HEK293T (cell line): ENCODE measurements at places on chromosomes 16 and 17.

DNA sequence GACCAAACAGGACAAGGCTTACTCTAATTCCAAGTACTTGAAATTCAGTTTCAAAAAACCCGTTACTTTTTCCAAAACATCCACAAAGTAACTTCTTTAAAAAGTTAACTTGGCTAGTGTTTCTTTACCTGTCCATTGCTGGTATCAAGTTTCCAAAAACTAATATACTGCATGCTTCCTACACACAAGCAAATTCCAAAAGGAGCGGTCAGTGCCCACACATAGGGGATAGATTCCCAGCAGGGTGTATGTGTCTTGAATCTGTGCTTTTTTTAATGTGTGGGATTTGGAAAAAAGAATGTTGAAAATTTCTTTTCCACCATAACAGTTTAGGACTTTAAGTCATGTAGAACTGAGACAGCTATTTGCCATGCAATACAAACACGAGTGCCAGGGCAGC lies 367.8 kb upstream of the SOX9 start:
- no peak for DNase-seq

DNA sequence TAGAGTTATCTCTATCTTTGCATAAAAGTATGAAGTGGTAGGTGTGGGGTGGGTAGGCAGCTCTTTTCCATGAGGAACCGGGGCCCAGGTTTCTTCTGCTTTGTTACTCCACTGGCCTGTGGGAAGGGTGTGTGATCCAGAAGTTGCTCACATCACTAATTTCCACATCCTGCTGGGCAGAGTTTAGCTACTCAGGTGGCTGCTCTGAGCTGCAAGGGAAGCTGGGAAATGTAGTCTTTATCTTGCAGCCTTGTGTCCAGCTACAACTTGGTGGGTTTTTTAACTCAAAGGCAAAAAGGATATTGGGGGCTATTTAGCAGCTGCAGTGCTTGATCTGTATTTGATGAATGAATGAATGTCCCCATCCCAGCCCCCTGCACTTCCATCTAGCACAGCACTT lies 335.3 kb downstream of the SNX29 start:
- no peak for DNase-seq

GRCh38 chr17:7017827-7018200 lies 5.0 kb upstream of the BCL6B start:
- no peak for DNase-seq

DNA sequence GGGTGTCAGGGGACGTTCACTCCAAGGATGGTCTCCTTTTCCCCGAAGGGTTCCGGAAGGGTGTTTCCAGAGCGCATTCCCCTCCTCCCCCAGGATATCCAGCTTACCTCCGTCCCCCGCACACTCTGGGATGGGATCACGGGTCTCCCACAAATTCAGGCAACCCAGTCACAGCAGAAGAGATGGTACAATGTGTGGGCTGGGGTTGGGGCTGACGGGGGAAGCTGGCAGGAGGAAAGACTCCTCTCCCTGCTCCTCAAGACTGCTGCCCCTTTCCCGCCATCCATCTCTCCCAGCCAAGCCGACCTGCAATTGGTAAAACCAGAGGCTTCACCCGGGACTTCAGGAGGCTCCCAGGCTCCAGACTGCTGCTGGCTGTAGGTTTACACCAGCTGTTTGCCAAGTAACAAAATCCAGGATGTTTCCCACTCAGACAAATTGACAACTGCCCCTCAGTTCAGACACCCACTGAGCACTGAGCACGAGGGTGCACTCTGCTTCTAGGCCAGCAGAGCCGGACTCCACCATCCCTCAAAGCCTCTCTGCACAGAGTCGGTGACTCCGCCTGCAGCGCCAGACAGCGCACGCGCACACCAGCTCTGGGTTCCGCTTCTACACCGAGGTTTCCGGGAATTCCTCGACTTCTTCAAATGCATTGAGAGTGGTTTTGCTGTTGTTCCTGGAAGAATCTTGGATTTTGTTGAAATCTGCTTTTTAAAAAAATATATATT lies 37.7 kb downstream of the ASPA start:
- DNase-seq = no peak

DNA sequence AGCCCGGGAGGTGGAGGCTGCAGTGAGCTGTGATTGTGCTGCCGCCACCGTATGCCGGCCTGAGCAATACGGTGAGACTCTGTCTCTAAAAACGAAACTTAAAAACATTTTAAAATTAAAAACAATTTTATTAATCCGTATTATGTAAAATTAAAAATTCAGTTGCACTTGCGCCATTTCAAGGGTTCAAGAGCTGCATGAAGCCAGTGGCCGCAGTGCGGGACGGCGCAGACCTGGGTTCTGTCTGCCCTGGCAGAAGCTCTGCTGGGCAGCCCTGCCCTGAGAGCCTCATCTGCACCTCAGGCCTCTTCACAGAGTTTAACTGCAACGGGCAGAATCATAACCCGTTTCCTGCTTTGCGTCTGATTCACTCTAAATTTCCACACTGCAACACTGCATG lies 31.7 kb downstream of the TBC1D16 start:
- no peak for DNase-seq

DNA sequence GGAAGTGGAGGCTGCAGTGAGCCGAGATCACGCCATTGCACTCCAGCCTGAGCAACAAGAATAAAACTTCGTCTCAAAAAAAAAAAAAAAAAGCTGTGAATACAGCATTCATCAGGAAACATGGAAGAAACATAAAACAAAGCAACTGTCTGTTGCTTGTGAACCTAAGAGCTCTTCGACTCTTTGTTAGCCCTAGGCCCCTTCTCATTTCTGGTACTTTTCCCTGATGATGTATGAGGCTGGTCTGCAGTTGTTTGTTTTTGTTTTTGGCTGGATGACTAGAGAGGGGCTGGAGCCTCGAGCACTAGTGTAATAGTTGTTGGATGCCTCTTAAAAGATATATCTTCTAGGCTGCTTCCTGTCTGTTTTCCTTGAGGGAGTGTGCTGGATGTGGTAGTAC lies 113.5 kb downstream of the MAP2K6 start:
- no peak for DNase-seq

DNA sequence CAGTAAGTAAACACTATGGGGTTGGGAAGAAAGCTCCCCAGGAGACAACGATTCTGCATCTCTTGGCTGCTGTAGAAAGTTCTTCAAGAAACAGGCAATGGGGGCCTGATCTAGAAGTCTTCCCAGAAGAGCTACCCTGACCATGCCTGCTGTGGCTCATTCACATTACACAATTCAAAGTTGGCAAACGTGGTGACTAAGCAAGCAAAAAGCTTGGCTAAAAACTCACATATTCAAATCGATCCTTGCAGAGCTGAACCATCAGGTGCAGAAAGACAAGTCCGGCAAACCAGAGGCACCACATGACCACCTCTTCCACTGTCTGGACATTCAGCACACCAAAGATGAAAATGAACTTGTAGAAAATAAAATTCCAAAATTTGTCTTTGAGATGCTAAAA lies 16.1 kb downstream of the AMFR start:
- no peak for DNase-seq

DNA sequence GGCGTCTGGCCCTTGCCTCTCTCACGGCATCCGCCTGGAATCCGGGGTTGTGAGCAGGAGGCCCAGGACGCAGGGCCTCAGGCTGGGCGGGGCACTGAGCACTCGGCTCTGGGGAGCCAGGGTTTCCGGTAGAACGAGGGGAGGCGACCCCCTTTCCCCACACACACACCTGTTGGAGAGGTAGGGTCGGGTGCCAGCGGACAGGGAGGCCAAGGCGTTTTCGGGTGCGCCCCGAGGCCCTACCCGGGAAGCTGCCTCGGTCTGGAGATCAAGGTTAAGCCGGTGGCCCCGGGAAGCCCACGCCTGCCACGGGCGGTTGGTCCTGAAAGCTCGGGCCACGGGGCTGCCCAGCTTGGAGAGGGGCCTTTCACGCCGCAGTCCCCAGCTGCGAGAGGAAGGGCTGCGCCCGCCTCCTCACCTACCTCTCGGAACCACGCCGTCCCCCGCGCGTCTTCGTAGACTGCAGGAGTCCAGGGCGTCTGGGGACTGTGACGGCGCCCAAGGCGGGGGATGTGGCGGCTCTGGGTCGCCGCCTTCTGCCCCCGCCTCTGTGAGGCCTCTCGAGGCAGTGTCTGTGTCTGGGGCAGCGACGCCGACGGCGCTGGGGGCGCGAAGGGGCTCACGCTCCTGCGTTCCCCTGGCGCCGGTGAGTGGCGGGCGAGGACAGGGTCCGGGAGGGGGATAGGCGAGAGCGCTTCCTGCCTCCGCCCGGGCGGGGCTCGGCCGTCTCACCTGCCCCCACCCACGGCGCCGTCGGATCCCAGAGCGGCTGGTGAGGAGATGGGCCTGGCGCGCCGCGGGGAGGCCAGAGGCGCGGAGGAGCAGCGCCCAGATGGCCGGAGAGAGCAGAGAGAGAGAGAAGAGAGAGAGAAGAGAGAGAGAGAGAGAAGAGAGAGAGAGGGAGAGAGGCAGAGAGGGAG lies 20.3 kb upstream of the HOXB9 start:
- peak; percentile 32 for DNase-seq

GRCh38 chr17:55601874-55602364 lies 90.7 kb upstream of the SMIM36 start:
- DNase-seq = peak; percentile 24

DNA sequence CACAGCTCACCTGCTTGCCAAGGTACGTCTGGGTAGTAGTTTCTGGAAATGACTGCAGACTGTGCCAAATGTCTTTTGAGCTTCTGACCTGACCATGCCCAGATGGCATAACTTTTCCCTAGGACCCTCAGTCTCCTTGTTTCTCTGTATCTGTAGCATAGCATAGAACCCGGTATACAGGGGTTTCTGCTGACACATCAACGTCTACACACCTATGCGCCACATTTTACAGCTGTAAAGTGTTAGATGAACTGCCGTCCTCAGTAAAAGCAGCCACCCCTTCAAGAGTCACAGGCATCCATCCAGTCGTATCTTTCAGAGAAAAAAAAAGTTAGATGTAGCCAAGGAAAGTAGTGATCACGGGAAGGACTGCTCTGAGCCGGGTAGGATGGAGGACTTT lies 17.4 kb downstream of the KCTD2 start:
- DNase-seq = no peak

- peak; percentile 98 for DNase-seq
These were observed 4.4 kb downstream of the CD19 start for GRCh38 chr16:28935924-28936783.

DNA sequence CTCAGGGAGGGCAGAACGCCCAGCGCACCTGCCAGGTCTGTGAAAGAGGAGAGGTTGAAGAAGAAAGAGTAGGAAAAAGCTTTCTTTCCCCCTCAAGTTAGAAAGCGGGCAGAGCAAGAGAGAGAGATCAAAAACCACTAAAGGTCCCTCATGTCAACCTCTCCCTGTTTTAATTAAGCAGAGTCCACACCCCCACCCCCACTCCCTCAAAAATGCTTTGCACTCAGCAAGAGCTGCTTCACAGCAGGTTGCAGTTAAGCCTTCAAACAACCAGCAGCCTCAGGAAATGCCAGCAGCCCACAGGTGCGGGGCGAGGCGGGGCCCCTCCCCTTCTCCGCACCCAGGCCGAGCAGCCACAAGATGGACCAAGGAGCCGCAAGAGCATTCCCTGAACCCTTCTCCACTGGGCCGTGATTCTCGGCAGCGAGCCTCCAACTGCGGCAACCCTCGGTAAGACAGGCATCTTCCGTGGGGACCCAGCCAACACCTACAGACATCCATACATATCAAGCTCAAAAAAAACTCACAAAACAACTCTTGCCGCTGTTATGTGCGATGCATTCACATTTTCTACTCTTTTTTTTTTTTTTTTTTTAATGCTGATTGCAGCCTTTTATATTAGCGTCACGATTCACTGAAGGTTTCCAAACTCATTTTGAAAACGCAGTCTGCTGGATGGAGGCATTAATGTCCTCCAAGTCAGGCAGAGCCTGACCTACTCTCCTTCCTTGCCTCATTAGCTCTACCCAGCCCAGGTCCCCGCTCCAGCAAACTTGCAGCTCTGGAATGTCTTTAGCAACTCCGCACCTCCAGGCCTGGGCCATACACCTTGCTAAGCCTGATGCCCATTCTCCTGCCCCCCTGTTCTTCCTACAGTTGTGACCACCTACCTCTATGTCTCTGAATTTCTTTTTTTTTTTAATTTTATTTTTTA lies 66.1 kb downstream of the AXIN2 start:
- no peak for DNase-seq

- DNase-seq = no peak
These were observed 2.1 kb downstream of the ACD start for GRCh38 chr16:67657751-67658518.

GRCh38 chr17:58452738-58453137 lies 35.4 kb upstream of the RNF43 start:
- DNase-seq = no peak

GRCh38 chr16:50166511-50167500 lies 13.7 kb downstream of the TENT4B start:
- DNase-seq = no peak

- no peak for DNase-seq
These were observed 814 bp upstream of the DYNLL2 start for GRCh38 chr17:58082341-58082869.

DNA sequence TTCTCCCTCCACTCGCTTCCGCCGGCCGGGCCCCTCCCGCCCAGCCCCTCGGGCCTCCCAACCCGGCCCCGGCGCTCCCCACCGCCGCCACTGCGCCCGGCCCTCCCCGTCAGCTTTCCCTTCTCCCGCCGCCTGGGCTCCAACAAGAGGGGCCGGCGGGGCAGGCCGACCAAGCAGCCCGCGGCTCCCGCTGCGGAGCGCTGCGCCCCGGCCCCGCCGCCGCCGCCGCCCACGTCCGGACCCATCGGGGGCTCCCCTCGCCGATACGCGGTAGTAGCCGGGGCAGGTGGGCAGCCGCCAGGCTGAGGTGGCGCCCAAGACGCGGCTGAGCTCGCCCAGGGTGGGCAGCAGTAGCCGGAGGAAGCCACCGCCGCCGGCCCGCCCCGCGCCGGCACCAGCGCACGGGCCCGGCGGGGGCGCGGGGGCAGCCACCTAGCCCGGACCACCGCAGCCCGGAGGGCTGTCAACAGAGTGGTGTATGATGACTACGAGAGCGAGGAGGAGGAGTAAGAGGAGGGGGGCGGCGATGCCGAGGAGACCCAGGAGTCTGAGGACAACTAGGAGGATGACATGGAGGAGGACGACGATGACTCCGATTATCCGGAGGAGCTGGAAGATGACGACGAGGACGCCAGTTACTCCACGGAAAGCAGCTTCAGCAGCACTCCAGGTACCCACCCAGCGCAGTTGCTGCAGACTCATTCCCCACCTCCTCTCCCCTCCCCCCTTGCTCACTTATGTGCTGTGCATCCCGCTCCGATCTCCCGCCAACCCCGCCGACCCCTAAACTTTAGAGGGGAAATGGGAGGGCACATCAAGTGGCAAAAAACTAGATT lies 498 bp downstream of the LRRC37B start:
- peak; percentile 20 for DNase-seq

DNA sequence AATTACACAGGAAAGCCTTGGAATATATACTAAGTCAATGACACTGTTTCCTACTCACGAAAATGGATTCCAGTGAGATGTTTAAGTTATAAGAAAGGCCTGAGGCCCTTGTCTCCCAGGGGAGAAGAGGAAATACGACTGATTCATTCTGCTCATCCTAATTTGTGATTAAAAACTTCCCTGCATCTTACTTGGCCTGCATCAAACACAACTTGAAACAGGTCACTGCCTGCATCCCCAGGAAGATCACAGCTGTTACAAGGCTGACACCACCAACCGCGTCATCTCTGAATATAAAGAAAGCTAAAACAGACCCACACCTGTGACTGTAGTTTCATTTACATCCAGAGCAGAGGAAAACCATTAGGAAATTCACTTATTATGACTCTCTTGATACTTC lies 121.9 kb downstream of the DNAH3 start:
- DNase-seq = no peak
